Esophagus muscularis mucosa (tissue), 4 donors: ENCODE measurements at places on chromosomes 3 and 15. TPM values are rescaled to one million over a fixed set of nuclear protein-coding genes. Genes with fewer than 3 reads are reported as not detected.

GRCh38 chr3:114178770-114179368 lies at the start of gene DRD3:
Gene DRD3, minus strand, starts transcription at chr3:114179052. Its CDS starts 7,060 bp downstream, at chr3:114171992.
- H3K4me1 ChIP-seq, result no peaks in the 10 kb centered on the region
- no peak within 1 kb of the TSS for H3K27ac ChIP-seq
- DNase-seq, result no peak
- no peaks in the 10 kb centered on the region for H3K36me3 ChIP-seq

DNA sequence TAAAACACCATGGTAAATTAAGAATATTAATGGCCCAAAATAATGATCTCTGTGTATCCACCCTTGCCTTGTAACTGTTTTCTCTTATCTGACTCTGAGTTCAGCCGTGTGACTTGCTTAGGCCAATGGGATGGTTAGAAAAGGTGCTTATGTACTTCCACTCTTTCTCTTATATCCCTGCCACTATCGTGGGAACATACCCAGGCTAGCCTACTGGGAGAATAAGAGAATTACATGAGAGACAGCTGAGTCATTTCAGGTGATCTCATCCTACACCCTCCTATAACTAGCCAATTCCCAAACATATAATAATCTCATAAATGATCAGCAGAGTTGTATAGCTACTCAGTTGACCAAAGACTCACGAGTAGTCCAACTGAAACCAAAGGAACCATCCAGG lies 98.3 kb upstream of the ABI3BP start:
- H3K27ac ChIP-seq, result no peak overlapping the region
- peaks cover 17% of the 10 kb centered on the region for H3K4me1 ChIP-seq
- no peaks in the 10 kb centered on the region for H3K36me3 ChIP-seq
- H3K4me3 ChIP-seq, result no peak overlapping the region
- H3K27me3 ChIP-seq, result no peaks in the 10 kb centered on the region

DNA sequence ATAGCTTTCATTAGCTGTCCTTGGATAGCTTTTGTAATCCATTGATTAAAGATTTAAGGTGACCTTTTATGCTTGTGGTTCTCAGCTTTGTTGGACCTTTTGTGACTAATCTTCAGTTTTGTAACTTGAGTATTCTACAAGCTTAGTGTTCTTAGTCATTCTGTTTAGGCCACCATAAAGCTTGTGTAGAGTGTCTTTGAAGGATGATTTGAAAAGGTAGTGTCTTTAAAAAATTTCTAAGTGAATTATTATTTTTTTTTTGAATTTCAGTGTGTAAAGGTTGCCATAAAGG lies 7.5 kb downstream of the MORF4L1 start:
- no peak overlapping the region for H3K27ac ChIP-seq
- H3K27me3 ChIP-seq, result no peaks in the 10 kb centered on the region
- no peak overlapping the region for H3K4me3 ChIP-seq
- peaks cover 91% of the 10 kb centered on the region for H3K4me1 ChIP-seq
- H3K36me3 ChIP-seq, result no peaks in the 10 kb centered on the region

GRCh38 chr3:72100080-72100511 lies 315.1 kb upstream of the PROK2 start:
- no peaks in the 10 kb centered on the region for H3K36me3 ChIP-seq
- no peak overlapping the region for H3K27ac ChIP-seq
- H3K27me3 ChIP-seq, result no peaks in the 10 kb centered on the region
- no peak for DNase-seq
- H3K4me3 ChIP-seq, result peak overlapping the region; percentile 54
- peaks cover 17% of the 10 kb centered on the region for H3K4me1 ChIP-seq

GRCh38 chr3:51673181-51673801 lies 2.2 kb downstream of the TEX264 start:
- DNase-seq, result no peak
- H3K4me1 ChIP-seq, result peaks cover 46% of the 10 kb centered on the region
- no peak overlapping the region for H3K4me3 ChIP-seq
- H3K27me3 ChIP-seq, result no peaks in the 10 kb centered on the region

- H3K4me3 ChIP-seq, result no peak overlapping the region
- H3K27me3 ChIP-seq, result no peaks in the 10 kb centered on the region
- H3K27ac ChIP-seq, result no peak overlapping the region
- no peaks in the 10 kb centered on the region for H3K36me3 ChIP-seq
- H3K4me1 ChIP-seq, result no peaks in the 10 kb centered on the region
Observed at GRCh38 chr3:167973046-167973445, 122.7 kb downstream of the GOLIM4 start.

DNA sequence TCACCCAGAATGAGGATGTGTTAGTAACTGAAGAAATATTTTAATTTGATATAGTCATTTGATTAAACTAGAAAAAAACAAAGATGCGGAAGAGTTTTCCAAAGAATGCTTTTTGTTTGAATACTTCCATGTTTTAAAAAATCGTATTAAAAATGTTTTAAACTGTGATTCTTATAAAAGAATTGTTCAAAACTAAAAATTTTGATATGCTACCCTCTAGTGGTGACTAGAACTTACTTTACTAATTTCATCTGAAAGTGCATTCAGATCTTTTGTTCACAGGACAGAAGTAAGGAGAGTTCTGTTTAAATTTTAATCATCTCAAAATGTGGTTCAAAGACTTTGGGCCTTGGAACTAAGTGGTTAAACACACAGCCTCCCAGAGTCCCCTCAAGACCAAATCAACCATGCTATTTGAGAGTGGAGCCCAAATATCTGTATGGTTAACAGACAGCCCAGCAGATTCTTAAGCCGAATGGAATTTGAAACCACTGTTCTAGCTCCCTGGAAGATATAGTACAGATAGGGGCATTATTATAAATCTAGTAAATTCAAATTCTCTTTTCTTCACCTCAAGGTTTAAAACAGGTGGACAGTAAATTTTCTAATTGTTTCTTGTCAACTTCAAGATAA lies 45.2 kb upstream of the SYNPR start:
- H3K36me3 ChIP-seq, result no peaks in the 10 kb centered on the region
- DNase-seq, result no peak
- no peak overlapping the region for H3K27ac ChIP-seq
- H3K4me3 ChIP-seq, result no peak overlapping the region
- H3K4me1 ChIP-seq, result no peaks in the 10 kb centered on the region

The BUB1B gene
- total RNA-seq, result 1.3 TPM

DNA sequence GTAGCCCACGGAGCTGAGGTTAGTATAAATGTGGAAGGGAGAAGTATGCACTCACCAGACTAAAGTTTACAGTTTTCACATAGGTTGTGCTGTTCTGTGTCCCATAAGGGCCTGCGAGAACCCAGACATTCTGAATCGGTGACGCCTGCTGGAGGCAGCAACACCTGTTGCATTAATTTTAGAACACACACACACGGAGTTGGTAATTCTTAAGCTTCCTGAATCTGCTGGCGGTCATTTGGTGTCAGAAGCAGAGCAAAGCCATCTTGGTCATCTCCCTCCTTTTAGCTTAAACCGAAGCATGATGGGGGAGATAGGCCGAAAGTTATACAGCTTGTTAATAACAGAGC lies 41.1 kb upstream of the AP3B2 start:
- no peak for DNase-seq
- peak overlapping the region; percentile 93 for H3K4me3 ChIP-seq

The TRAT1 gene
- 0.26 TPM for total RNA-seq

GRCh38 chr3:8286086-8286485 lies 215.5 kb upstream of the LMCD1 start:
- no peak for DNase-seq
- H3K27ac ChIP-seq, result no peak overlapping the region
- no peak overlapping the region for H3K4me3 ChIP-seq
- H3K36me3 ChIP-seq, result no peaks in the 10 kb centered on the region

The PLSCR2 gene
- not detected for total RNA-seq

DNA sequence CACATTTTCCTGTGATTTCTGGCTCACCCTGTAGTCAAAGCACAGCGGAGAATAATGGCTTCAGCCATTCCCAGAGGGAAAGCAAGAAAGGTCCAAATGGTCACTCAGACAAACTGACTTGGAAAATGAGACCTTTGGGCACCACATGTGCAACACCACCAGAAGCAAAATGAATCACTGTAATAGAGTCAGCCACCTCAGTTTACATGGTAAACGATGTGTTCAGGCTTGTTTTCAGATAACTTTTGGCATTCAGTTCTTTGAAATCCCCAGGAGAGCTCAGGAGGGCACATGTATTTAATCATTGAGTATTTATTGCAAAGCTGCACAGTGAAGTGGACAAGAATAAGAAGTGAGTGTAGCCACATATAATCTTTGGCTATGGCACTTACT lies 38.4 kb upstream of the ALCAM start:
- no peak overlapping the region for H3K27ac ChIP-seq
- DNase-seq, result no peak
- H3K4me1 ChIP-seq, result no peaks in the 10 kb centered on the region
- no peaks in the 10 kb centered on the region for H3K27me3 ChIP-seq
- H3K36me3 ChIP-seq, result no peaks in the 10 kb centered on the region

DNA sequence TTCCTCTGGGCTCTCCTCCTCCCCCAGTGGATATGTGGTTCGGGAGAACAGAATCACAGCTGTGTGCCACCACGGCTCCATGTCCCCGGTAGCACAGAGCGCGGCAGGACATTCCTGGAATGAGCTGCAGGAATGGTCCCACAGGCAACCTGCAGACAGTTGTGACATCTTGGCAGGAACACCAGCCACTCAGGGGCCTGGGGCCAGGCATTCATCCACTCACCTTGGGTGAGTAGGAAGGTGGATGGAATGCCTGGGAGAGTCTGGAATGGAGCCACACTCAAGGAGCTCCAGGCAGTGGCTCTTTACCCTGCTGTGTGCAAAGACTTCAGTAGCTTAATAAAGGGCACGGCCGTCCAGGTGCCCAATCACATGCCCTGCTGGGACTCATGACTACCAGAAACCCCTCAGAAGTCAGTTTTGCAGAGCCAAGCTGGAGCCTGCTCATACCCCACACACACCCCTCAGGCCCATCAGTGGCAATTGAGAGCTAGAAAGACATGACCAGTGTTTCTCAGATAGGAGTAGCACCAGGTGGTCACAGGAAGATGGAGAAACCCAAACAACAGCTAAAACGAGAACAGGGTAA lies 117.3 kb upstream of the PRR20G start:
- H3K4me3 ChIP-seq, result no peak overlapping the region
- no peaks in the 10 kb centered on the region for H3K27me3 ChIP-seq
- no peak overlapping the region for H3K27ac ChIP-seq
- H3K36me3 ChIP-seq, result no peaks in the 10 kb centered on the region
- no peak for DNase-seq
- no peaks in the 10 kb centered on the region for H3K4me1 ChIP-seq

DNA sequence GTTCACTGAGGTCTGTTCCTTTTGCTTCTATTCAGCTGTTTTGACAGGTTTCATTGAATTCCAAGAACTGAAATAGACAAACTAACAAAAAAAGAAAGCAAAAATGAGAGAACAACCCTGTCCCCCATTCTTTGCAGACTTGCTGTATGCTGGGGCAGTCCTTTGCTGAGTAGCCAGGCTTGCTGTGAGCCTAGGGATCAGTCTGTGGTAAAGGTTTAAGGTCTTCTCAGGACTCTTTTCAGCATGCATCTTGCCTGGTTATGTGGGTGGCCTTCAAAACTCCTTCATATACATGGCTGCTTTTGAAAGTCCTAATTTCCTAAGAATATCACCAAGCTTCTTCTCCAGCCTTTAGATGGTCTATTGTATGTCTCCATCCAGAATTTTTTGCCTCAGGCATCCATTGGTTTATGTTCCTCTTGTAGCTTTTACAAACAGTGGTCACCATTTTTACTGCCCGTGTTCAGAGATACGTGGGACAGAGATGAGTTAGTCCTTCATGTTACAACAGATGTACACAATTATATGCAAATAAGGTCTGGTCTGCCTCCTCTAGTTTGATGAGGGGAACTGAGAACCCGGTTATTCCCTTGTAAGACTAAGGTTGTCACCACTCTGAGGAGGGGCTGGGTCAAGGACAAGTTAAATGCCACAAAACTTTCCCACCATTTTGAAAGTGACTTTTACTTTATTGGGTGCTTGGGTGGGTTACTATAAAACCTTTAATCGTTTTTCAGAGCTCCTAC lies 41.4 kb downstream of the SACM1L start:
- H3K4me3 ChIP-seq, result no peak overlapping the region
- peaks cover 74% of the 10 kb centered on the region for H3K36me3 ChIP-seq
- no peaks in the 10 kb centered on the region for H3K4me1 ChIP-seq
- H3K27ac ChIP-seq, result no peak overlapping the region
- no peak for DNase-seq

- H3K27ac ChIP-seq, result no peak overlapping the region
- H3K4me1 ChIP-seq, result no peaks in the 10 kb centered on the region
- H3K4me3 ChIP-seq, result no peak overlapping the region
- no peaks in the 10 kb centered on the region for H3K36me3 ChIP-seq
Observed at GRCh38 chr3:155500194-155500818, 206.8 kb upstream of the STRIT1 start.

- H3K27me3 ChIP-seq, result no peaks in the 10 kb centered on the region
- DNase-seq, result no peak
- no peak overlapping the region for H3K27ac ChIP-seq
- no peaks in the 10 kb centered on the region for H3K4me1 ChIP-seq
Observed at GRCh38 chr15:50463423-50464358, 39.5 kb downstream of the USP8 start.

The IGF2BP2 gene
- 5.4 TPM for total RNA-seq

DNA sequence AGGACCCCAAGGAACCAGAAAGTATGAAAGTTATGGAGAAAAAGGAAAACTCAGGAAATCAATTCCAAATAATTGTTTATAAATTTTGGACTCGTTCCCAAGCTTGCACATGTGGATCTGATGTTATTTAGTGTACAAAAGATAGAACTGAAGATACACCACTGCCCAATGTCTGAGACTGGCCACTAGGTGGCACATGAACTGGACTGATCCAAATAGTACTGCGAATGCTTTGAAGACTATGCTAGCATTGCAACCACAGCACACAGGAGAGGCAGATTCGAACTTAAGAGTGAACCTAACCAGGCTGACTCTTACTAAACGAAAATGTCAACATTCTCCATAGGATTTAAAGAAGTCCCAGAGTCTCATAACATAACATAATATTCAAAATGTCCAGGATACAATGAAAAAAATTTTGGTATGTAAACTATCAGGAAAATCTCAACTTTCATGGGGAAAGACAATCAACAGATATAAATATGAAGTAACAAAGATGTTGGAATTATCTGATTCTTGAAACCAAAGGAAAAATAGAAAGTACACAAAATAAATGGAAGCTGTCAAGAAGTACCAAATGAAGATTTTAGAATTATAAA lies 596.7 kb downstream of the FGF12 start:
- no peaks in the 10 kb centered on the region for H3K4me1 ChIP-seq
- no peaks in the 10 kb centered on the region for H3K36me3 ChIP-seq
- H3K4me3 ChIP-seq, result no peak overlapping the region

The MAN2A2 gene
- total RNA-seq, result 27.0 TPM

DNA sequence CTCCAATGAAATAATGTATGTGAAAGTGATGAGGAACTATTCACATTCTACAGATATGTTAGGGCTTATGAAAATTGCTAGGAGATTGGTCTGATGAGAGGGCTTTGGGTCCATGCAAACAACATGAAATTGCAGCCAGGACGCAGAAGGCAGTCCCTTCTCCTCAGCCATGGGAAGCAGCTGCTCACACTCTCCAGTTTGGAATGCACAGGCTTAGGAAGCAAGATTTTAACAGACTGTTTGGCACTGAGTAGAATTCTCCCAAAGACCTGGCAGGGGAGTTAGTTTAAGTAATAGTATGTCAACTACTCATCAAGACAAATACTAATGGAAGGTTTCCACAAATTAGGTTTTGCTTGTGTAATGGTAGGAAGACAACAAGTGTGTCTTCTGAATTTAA lies 500.7 kb upstream of the ARRDC4 start:
- H3K4me3 ChIP-seq, result no peak overlapping the region
- H3K36me3 ChIP-seq, result no peaks in the 10 kb centered on the region
- DNase-seq, result no peak
- no peak overlapping the region for H3K27ac ChIP-seq

The ROPN1 gene
- not detected for total RNA-seq

GRCh38 chr15:94199725-94200124 lies 31.6 kb upstream of the MCTP2 start:
- no peaks in the 10 kb centered on the region for H3K4me1 ChIP-seq
- H3K4me3 ChIP-seq, result no peak overlapping the region
- no peak for DNase-seq
- H3K27ac ChIP-seq, result no peak overlapping the region
- no peaks in the 10 kb centered on the region for H3K36me3 ChIP-seq
